ENCODE measurements at places on chromosomes 4 and X. TPM values are rescaled to one million over a fixed set of nuclear protein-coding genes. Genes with fewer than 3 reads are reported as not detected.

The TAF7L gene
- 0.35 TPM for total RNA-seq

The ADGRG4 gene
- not detected for total RNA-seq

The CXCL3 gene
- 28.9 TPM for total RNA-seq

The CCSER1 gene
- 6.0 TPM for total RNA-seq

The ATP2B3 gene
- total RNA-seq: not detected

Data from PC-3 (cell line).